ENCODE measurements at places on chromosomes 5 and 9. TPM values are rescaled to one million over a fixed set of nuclear protein-coding genes. Genes with fewer than 3 reads are reported as not detected.

- no peak for DNase-seq
These were observed 260.7 kb downstream of the NR3C1 start for GRCh38 chr5:143142596-143143435.

- DNase-seq = no peak
These were observed 276.0 kb upstream of the TMEM161B start for GRCh38 chr5:88544671-88545070.

- DNase-seq = no peak
These were observed 167.7 kb downstream of the GRIA1 start for GRCh38 chr5:153658149-153658548.

DNA sequence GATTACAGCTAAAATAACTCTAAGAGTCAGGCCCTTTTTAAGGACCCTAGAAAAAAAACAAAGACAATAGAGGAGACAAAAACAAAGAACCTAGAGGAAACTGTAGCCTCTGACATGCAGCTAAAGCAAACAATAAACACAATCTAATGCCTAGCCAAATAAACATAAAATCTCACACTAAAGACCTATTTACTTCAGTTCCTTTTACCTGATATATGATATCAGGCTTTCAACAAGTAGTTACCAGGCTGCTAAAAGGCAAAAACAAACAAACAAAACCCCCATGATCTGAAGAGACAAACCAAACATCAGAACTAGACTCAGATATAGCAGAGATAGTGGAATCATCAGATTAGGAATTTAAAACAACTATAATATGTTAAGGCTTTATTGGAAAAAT lies 226.5 kb upstream of the POU5F2 start:
- no peak for DNase-seq

DNA sequence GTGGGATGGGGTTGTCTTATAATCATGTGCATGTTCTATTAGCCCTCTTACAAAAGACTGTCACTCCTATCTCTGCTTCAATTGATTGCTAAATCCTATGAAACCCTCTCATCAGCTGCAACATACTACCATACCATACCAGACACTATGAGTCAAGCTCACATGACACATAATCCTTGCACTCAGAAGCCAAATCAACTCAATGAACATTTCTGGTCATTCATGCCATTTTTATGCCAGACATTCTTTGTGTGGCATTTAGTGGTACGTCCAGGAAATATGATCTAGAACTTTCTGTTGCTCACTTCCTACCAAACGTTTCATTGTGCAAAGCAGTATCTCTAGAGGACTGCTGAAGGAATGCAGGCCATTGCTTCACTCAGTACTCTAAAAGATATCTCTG lies 159.2 kb upstream of the GNA14 start:
- DNase-seq = no peak

GRCh38 chr9:19049917-19050636 lies 850 bp downstream of the RRAGA start:
- DNase-seq = peak; percentile 26

DNA sequence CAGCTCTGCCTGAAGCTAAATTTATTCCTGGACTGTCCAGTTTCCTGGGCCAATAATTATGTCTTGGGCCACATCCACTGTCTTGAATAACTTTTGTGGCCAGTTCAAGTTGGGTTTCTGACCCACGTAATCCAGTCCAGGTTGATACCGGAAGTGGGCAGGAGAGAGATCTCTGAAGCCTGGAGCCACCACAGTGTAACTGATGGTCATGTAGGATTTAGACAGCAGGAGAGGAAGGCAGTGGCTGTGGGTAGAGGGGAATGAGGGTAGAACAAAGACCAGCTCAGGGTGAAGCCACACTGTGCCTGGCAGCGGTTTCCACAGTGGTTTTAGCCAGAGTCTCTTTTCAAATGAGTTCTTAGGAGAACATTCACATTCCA lies 30.2 kb downstream of the SH3PXD2B start:
- DNase-seq = no peak

DNA sequence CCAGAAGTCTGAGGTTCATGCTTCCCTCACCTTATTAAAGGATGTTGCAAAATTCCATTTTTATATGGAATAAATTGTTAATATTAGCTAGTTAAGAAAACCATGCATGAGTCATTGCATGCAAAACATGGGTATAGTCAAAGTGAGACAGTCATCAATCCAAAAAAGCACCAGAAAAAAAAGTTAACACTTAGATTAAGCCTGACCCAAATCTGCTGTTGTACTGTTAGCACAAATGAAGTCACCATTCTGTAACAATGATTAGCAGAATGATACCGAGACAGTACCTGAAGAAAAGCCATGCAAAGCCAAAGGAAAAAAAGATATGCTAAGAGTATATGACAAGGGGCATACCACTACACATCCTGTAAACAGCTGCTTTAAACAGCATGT lies 49.5 kb downstream of the PKD2L2 start:
- DNase-seq = no peak

DNA sequence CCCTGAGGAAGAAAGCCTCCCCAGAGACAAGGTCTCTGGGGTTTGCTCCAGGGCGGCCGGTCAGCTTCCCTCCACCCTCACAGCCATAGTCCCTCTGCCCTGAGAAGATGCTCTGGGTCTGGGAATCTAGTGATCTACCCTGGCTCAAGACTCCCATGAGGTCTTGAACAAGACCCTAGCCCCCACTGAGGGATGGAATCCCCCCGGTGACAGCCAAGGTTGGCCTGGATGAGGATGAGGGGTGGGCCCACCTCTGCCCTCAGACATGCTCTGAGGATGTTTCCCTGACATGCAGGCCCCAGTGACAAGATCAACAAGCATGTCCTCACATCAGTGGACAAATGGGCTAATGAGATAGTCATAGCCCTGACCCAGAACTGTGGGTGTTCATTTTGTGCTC lies 138.6 kb downstream of the C5orf15 start:
- DNase-seq = no peak

GRCh38 chr9:96553070-96553469 lies 66.6 kb downstream of the CDC14B start:
- no peak for DNase-seq

DNA sequence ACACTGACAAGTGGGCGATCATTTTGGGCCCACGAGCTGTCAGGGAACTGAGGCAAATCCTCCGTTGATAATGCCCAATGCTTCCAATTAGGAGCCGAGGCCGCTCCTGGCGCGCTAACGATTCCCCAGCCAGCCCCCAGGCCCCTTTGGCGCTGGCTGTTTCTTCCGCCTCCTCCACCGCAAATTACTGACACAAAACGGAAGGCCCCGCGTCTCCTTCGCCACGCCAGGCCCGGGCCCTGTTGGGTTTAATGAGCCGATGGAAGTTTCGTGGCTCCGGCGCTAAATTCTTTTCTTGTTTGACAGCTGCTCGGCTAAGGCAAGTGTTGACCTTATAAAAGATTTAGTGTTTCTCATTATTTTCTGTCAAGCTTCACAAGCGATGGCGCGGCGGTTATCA lies 25.7 kb upstream of the BARHL1 start:
- DNase-seq = no peak

GRCh38 chr5:170280011-170280493 lies 17.5 kb downstream of the LCP2 start:
- no peak for DNase-seq

GRCh38 chr5:16690243-16690852 lies 73.6 kb upstream of the RETREG1 start:
- DNase-seq = no peak

- DNase-seq = no peak
These were observed 12.4 kb downstream of the POLK start for GRCh38 chr5:75524071-75524470.

GRCh38 chr9:96859461-96860198 lies 5.3 kb upstream of the ZNF782 start:
- no peak for DNase-seq

DNA sequence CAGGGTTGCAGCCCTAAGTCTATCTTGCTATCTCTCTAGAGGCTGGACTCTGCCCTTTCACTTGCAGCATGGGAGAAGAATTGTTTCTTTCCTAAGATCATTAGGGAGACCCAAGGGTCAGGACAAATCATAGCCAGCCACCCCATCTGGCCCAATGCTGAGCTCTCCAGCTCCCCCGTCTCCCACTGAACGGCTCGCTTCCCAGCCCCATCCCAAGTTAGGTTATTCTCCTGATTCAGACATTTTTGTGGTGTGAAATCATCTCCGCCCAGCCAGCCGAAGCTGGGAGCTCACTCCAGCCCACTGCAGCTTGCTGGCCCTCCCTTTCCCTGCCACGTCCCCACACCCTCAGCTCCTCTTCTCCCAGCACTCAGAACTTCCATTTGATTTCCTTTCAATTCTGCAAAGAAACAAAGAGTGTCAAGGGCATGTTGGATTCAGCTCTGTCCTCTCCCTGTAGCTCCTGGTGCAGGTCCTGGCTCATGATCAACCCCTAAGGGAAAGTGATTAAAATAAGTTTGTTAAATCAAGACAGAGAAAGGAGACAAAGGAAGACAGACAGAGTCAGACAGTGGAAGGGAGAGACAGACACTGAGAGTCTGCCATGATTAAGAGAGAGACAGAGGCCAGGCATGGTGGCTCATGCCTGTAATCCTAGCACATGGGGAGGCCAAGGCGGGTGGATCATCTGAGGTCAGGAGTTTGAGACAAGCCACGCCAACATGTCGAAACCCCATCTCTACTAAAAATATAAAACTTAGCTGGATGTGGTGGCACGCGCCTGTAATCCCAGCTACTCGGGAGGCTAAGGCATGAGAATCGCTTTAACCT lies 12.6 kb upstream of the SPARC start:
- no peak for DNase-seq

DNA sequence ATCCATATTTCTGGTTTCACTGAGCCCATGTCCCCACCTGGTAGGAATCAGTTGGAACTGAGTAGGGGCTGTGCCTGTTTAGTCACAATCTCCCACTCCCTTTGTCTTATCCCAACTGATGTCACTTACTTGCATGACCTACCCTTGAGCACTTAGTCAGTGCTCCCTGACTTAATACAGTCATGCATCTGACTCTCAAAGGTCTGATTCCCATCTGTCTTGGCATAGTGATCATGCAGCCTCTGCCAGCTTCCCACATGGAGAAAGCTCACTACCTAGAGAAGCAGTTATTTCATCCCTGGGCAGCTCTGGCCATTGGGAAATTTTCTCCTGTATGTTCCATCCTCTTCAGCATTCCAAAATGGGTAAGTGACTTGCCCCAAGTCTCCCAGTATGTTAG lies 24.8 kb downstream of the ABLIM3 start:
- DNase-seq = no peak

GRCh38 chr5:135094339-135095051 lies 60.5 kb upstream of the PITX1 start:
- DNase-seq = no peak

DNA sequence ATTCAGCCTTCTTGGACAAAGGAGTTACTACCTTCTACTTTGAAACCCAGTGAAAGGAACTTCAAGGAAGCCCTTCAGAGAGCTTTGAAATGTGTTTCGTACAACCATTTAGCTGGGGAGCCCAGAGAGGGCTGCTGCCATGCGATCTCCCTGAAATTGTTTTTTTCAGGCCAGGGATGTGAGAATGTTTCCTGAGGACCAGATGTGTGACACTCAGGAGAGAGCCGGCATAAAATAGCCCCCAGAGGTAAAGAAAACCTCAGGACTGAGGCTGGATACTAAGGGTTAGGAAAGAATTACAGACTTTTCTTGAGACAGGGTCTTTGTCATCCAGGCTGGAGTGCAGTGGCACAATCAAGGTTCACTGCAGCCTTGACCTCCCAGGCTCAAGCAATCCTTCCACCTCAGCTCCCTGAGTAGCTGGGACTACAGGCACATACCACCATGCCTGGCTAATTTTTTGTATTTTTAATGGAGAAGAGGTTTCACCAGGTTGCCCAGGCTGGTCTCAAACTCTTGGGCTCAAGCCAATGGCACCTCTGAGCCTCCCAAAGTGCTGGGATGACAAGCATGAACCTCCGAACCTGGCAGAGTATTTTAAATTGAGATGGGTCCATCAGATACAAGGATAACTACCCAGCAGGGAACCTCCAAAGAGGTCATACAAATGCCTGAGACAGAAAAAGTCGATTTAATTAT lies 8.4 kb downstream of the RPL37 start:
- DNase-seq = no peak

DNA sequence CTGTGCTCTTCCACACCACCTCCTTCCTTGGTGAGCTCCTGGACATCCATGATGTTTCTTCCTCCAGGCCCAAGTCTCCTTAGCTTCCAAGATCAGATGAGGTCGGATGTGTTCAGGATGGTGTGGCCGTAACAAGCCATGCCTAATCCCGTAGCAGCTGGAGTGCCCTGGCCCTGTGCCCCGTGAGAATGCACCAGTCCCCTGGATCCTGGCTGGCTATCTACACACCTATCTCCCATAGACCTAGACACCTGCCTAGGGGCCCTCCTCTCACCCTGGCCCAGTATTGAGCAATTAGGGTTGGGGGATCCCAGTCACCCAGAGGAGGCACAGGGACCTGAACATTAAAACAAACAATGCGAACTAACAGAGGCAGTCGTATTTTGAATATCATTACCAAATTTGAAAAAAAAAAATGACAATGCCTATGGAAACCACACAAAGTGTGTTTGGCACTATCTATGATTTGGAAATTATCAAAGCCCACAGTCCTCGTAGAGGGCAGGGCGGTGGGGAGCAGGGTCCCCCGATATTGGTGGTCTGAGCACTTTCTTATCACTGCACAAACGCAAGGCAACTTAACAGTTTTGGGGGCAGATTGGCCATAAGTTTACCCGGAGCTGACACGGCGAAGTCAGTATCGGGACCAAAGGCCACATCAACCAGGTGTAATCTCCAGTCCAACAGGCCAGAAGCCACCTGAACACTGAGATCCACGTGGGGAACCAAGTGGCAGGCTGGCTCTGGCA lies 13.2 kb downstream of the ENG start:
- no peak for DNase-seq

The MRPL36 gene
- 43.0 TPM for polyA plus RNA-seq

The PCDHB7 gene
- 5.2 TPM for polyA plus RNA-seq

The TMEM215 gene
- 0.23 TPM for polyA plus RNA-seq

The ANP32B gene
- 284 TPM for polyA plus RNA-seq

The TMED7 gene
- polyA plus RNA-seq = 127 TPM

The PTGER4 gene
- 11.3 TPM for polyA plus RNA-seq

The ROPN1L gene
- polyA plus RNA-seq = 0.54 TPM

The SYK gene
- 28.1 TPM for polyA plus RNA-seq

The EIF4E1B gene
- polyA plus RNA-seq = not detected

The SLC34A1 gene
- polyA plus RNA-seq = 223 TPM

Data from left renal pelvis (tissue), 4 donors.